ENCODE measurements at places on chromosomes 5 and 9. TPM values are rescaled to one million over a fixed set of nuclear protein-coding genes. Genes with fewer than 3 reads are reported as not detected.

Gene NANS
- 47.5 TPM for total RNA-seq

Gene DEPDC1B
- 63.1 TPM for total RNA-seq

Gene MPDZ
- total RNA-seq: not detected

Gene IL13
- total RNA-seq: not detected

Gene SPEF2
- 8.0 TPM for total RNA-seq

Gene ARHGEF28
- 92.0 TPM for total RNA-seq

Gene KIF24
- 4.1 TPM for total RNA-seq

Gene IFNK
- total RNA-seq: not detected

Gene TRIM52
- total RNA-seq: 14.8 TPM

Gene FLT4
- total RNA-seq: not detected

Gene FAM219A
- 13.1 TPM for total RNA-seq

Gene BASP1
- not detected for total RNA-seq

All from Calu3 (cell line).